ENCODE measurements at places on chromosomes 2 and 18.

DNA sequence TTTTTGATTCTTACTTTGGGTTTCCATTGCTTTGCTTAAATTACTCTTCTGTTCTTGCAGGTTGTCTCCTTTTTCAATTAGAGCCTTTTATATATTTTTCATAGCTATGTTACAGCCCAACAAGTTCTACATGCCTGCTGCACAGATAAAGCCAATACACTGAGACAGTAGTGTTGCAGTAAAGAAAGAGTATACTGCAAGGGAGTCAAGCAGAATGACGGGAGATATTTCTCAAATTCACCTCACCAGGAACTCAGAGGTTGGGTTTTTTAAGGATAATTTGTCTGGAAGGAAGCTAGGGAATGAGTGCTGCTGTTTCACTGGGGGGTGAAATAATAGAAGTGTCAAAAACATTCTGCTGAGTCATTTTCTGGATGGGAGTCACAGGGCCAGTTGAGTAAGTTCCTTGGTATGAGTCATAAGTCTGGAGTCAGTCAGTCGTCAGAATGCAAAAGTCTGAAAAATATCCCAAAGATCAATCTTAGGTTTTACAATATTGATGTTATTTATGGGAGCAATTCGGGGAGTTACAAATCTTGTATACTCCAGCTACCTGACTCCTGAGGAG, 193.0 kb upstream of the RGPD4 start:
- DNase-seq: no peak

GRCh38 chr2:47249157-47249900, 94.2 kb upstream of the STPG4 start:
- DNase-seq: no peak

- no peak for DNase-seq
These were observed 119.9 kb upstream of the NDUFV2 start for GRCh38 chr18:8982416-8983183.

DNA sequence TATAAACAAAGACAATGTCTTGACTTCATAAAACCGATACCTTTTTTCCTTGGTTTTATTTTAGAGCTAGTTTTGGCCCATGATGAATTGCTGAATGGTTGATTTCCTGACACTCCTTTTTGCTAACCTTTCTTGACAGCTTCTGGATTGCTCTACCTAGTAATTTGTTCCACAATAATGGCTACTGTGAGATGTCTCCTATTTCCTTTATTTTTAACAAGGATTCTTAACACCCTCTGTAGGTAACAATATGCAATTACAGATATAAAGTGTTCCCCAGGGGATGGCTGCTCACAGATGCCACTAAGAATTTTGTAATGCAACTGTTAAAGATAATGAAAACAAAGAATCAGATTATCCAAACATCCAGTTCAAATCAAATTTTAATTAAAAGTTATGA, 100.8 kb upstream of the ATP5MC3 start:
- DNase-seq: no peak

- no peak for DNase-seq
These were observed 116.8 kb downstream of the SPTBN1 start for GRCh38 chr2:54572636-54573536.

- no peak for DNase-seq
These were observed 449.7 kb upstream of the CHAC2 start for GRCh38 chr2:53317861-53318260.

DNA sequence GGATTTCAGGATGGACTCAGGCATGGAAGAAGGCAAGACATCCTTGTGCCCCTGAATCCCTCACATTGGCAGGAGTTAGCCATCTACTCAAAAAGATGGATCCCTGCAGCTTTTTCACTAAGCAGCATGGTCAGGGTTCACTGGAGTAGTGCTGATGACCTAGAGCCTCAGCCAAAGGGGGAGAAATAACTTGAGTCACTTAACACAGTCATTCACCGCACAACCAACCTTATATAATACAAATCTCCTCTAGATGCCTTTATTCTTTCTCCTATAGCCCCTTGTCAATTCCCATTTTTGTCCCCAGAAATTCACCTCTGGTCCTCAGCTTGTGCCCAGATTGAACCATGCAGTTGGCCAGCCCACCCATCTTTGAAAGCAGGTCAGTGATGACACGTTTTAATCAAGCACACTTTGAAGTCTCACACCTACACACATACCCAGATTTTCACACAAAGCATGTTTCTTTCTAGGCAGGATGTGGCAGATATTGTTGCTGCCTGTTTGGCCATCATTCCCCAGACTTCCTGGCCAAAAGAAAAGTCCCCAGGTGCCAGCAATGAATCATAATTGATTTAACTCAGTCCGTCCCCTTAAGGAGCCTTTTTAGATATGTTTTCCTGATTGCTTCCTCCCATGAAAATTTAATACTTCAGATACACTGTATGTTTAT, 84.2 kb downstream of the LBH start:
- no peak for DNase-seq

- DNase-seq: no peak
These were observed 117.0 kb downstream of the LAMA1 start for GRCh38 chr18:7000484-7001096.

DNA sequence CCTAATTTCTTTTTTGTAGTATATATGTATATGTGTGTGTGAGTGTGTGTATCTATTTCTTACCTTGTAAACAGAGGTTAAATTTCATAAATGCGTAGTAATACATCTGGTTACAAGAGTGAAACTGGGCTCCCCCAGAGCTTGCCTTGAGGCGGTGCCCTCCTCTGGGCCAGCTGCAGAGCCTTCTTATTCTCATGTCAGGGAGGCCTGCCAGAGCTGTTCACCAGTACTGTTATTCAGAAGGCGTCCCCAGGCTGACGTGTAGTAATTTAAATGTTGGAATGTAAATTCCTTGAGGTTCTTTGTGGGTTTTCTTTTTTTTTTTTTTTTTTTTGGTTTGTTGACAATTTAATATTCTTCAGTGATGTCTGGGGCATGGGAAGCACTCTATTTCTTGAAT, 11.2 kb downstream of the COPS8 start:
- no peak for DNase-seq

DNA sequence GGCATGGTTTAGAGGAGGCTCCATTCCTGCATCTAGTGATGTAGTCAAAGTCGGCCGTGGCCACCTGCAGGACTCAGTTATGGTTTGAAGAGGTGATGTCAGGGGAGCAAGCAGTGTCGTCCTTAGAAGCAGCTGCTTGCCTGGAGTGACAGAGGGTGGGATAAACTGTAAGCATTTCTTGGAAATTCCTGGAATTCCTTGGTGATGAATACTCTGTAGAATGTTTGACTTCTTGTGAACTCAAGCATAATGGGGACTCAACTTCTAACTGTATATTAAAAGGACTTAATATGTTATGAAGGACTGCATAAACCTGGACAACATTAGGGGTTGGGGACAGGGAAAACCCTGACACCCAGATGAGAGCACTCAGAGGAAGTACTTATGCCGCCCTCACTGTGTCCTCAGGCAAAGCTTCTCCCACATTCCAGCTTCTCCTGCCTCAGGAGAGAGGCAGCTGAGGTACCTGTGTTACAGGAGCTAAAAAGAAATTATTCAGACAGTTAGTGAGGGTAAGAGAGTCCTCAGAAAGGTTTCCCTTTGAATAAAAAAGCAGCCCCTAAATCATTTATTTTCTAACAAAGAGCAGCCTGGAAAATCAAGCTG, 459.9 kb upstream of the CELF4 start:
- DNase-seq: no peak

DNA sequence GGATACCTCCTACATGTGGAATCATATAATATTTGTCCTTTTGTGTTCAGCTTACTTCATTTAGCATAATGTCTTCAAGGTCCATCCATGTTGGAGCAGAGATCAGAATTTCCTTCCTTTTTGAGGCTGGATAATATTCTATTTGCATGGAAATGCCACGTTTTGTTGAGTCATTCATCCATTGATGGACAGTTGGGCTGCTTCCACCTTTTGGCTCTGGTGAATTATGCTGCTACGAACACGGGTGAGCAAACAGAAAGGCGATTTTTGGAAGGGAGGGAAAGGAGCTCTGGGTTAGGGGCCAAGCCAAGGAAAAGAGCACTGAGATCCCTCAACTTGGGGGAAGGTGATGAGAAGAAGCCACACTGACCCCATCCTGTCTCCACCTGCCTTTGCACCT, 260.5 kb downstream of the TNS1 start:
- DNase-seq: no peak

DNA sequence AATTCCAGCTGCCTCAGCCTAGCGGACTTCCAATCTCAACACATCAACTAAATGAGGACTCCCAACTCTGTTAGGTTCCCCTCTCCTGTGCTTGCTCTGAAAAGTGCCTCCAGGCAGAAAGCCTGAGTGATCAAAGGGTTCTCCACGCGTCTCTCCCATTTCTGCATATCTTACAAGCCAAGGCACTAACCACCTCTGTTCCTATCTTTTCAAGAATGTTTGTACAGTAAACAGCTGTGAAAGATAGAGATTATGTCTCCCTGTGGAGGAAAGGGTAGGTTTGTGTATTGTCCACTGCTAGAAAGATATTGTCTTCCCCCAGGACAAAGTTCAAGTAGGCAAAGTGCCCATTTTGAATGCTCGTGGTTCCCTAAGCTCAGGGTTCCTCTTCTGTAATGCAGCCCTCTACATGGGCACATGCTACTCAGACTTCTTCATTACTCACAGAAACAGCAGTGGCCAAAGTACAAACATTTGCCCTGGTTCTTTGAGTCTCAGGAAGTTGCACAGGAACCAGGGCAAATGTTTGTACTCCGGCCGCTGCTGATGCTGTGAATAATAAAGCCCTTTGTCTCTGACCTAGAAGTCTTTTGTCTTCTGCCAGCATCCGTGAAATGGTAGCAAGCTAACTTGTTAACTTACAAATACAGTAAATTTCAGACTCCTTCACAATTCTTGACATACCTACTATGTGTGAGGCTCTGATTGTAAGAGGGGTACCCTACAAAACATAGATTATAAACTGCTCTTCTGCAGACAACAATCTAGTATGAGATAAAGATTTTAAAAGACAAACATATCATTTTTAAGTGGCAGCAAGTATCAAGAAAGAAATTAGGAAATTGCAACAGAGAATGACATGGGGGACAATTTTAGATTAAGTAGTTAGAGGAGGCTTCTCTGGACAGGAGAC, 44.5 kb downstream of the PKDCC start:
- DNase-seq: no peak

GRCh38 chr18:46158499-46158898, 54.3 kb downstream of the HAUS1 start:
- DNase-seq: no peak

DNA sequence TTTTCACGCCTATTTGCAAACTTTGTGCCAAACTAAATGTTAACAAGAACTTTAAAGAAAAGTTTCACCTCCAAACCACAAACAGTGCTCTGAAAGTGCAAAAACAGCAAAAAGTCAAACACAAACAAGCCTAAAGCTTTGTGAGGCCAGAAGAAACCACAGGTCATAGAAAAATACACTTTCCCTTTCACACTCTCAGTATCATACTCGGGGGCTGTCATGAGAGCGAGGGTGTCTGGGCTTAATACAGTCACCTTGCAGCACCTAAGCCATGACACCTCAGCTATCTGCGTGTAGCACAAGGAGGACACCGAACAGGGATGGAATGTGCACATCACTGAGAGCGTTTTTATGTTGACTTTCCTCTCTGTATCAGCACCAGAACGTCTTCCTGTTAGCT, 26.6 kb upstream of the SEH1L start:
- no peak for DNase-seq

DNA sequence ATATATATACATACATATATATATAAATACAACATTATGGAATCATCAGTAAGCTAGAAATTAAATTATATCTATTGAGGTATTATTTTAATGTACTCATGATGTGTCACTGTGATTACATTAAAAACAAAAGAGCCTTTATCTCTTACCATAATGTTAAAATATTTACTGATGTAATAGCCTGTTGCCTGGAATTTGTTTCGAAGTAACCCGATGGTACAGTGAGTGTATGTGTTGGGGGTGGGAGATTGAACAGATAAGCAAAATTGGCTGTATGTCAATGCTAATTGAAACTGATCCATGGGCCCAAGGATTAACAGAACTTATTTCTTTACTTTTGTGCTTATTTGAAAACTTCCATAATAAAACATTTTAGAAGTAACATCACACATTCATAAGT, 1473.2 kb downstream of the LRP1B start:
- no peak for DNase-seq

GRCh38 chr2:139217641-139218040, 437.5 kb upstream of the NXPH2 start:
- DNase-seq: no peak

DNA sequence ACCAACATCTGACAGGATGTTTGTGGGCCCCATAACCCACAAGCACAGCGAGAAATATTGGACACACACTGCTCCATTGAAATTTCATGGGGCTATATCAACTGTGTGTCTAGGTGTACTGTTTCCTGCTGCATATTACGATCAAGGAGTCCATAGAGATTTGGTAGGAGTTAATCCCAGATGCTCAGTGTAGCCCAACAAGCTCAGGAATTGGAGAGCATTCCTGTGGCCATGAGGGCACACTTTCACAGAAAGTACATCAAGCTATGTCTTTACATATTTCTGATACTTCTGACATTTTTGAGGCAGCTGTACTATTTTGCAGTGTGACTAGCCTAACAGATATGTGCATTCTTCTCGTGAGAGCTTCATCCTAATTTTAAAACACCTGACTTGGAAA, 473.1 kb downstream of the PTH2R start:
- no peak for DNase-seq

GRCh38 chr2:67445652-67446268, 48.6 kb downstream of the ETAA1 start:
- no peak for DNase-seq

GRCh38 chr2:241970716-241971115, 101.2 kb downstream of the RTP5 start:
- DNase-seq: no peak

- no peak for DNase-seq
These were observed 67.0 kb downstream of the ZEB2 start for GRCh38 chr2:144452989-144453336.

DNA sequence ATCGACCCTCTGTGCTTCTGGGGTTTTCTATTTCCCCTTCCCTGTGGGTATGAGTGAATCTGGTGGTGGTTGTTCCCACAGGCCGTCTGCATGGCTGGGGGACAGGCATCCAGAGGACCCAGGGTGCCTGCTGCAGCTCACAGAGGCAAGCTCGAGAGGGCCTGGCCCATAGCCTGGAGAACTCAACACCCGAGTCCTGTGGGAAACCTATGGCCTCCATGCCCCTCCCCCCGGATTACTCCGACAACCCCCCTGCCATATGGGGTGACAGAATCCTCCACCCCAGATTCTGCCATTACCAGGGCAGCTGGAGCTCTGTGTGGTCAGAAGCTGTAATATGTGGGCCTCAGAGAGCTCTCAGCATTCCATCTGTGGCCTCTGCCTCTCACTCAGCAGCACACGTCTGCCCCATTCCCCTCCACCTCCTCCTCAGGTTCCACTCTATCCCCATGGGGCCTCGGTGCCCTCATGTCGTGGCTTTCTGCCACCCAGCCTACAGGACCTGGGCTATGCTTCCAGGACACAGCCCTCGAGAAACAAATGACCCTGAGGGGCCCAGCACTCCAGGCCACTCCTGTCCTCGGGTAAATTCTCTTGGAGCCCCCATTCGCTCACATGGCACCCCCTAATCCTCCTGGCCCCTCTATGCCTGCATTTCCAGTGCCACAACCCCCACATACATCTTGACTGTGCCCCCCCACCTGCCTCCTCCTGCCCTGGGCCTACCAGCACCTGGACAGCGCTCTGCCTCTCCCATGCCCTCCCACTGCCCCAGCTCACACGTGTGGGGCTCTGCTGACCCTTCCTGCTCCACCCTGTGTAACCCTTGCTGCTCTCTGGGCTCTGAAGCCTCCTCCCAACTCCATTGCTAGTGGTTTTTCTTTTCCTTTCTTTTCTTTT, 3.6 kb downstream of the MZT2A start:
- peak; percentile 73 for DNase-seq
